ENCODE measurements at places on chromosomes 12 and 14.
A peak's percentile ranks its signal among the peaks of the same experiment; 100 is the strongest.

DNA sequence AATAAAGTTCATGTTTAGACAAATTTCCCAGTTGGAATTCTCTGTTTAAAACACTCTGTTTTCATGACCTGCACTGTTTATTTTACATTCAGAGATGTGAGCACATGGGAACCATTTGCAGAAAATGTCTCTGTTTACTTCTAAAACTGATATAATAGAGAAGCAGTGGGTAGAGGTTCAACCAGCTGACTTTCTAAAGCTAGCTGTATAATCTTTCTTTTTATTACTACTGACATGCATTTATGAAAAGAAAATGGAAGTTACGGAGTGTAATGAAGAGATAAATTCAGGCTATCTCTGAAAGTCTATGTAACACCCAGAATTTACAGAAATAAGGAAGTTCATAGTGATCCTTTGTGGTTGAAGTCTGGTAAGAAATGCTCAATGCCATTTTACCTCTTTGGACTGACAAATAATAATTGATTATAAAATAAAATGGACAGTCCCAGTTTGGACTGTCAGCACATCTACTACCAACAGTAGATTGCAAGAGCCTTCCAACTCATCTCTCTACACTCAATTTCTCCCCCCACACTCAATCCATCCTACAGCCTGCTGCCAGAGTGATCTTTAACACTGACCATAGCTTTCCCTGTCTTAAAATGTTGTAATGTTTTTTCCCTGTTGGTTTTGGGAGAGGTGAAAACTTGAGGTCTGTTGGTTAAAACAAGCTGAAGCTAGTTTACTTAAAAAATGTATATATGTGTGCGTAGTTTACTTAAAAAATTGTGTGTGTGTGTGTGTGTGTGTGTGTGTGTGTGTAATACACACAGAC is 137.4 kb downstream of the AEBP2 start:
- no peak for DNase-seq

DNA sequence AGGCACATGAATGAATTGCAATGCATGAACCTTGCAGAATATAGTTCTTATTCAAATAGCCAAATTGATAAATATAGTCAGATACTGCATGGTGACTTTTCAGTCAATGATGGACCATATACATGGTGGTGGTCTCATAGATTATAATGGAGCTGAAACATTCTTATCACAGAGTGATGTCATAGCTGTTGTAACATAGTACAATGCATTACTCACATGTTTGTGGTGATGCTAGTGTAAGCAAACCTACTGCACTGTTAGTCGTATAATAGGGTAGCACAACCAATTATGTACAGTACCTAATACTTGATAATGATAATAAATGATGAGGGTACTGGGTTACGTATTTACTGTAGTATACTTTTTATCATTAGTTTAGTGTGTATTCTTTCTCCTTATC is 280.3 kb downstream of the BCAT1 start:
- DNase-seq: no peak

GRCh38 chr14:56989359-56989758 is 179.1 kb upstream of the OTX2 start:
- no peak for DNase-seq

GRCh38 chr12:109436188-109436560 is 40.9 kb downstream of the KCTD10 start:
- DNase-seq: no peak

DNA sequence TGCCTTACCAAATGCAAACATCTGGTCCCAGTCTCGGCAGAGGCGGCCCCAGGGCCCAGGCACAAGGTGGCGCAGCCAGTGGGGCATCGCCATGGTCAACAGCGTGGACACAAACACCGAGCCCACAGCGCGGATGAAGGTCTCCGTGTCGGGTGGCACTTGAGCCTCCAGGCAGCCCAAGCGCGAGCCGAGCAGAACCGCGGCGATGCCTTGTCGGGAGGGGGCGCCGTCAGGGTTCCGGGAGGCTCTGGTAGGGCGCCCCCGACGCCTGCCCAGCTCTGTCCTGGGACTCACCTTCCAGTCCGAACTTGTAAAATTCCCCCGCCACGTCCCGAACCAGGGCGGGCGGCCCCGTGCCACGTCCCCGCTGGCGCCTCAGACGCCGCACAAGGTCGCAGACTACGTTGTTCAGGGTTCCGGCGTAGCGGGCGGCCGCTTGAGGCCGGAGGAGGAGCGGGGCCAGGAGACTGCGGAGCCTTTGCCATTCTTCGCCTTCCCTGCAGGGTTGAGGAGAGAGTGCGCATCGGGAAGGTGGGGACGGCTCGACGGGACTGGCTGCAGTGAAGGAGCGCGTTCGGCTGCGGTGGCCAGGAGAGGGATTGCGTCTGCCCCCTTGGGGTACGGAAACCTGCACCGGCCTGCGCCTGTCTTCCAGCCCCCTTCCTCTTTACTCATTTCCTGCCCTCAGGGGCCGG is 1.7 kb downstream of the CYP27B1 start:
- DNase-seq: peak; percentile 66

DNA sequence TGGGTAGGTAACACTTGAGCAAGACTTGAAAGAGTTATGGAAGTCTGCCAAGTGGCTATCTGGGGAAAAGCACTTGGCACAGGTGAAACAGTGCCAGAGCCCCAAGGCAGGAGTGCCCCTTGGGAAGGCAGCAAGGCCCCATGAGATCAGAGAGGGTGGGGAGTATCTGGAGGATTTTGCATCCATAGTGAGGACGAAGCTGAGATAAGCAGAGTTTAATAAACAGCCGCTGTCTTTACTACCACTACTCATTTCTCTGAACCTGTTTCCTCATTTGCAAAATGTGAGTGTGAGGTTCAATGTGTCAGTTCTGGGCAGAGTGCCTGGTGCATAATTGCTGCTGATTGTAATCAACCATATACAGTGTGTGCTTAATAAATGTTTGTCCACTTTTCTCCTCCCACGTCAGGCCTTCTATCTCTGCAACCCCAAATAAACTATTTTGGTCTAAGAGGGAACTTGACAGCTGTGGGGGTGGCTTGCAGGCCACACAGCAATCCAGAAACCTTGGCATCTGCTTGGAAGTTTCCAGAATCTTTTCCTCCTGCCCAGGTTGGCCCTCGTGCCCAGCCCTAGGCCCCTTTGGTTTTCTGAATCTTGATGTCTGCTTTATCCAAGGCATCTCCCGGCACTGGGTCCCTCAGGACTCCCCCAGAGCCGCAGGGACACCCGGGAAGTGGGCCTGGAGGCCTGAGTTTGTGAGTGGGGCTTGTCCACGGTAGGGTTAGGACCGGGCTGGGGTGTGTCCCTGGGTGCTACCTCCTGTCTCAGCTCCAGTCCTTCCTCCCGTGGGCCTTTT is 4.5 kb downstream of the ABCB9 start:
- no peak for DNase-seq

DNA sequence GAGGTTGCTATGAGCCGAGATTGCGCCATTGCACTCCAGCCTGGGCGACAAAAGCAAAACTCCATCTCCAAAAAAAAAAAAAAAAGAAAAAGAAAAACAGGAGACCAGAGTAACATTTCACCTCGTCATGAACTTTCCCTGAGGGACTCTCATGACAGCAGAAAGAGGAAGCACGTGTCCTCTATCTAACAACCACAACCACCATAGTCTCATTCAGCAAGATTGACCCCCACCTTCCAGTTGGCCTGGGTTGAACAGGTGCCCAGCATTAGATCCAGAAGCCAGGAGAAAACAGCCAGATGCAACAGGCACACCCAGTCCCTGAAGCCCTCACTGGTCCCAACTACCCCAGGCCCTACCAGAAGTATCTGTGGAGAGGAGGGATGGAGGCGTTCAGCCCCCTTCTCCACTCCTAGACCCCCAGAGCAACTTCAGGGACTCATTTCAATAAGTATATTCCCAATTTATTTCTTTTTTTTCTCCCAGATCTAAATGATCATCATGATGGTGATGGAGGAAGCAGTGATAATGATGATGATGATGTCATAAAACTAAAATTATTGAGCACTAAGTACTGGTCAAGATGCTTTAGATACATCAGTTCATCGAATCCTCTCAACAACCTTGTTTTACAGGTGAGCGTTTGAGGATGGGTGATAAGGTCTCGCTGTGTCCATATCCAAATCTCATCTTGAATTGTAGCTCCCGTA is 235.0 kb downstream of the EFCAB11 start:
- DNase-seq: no peak

DNA sequence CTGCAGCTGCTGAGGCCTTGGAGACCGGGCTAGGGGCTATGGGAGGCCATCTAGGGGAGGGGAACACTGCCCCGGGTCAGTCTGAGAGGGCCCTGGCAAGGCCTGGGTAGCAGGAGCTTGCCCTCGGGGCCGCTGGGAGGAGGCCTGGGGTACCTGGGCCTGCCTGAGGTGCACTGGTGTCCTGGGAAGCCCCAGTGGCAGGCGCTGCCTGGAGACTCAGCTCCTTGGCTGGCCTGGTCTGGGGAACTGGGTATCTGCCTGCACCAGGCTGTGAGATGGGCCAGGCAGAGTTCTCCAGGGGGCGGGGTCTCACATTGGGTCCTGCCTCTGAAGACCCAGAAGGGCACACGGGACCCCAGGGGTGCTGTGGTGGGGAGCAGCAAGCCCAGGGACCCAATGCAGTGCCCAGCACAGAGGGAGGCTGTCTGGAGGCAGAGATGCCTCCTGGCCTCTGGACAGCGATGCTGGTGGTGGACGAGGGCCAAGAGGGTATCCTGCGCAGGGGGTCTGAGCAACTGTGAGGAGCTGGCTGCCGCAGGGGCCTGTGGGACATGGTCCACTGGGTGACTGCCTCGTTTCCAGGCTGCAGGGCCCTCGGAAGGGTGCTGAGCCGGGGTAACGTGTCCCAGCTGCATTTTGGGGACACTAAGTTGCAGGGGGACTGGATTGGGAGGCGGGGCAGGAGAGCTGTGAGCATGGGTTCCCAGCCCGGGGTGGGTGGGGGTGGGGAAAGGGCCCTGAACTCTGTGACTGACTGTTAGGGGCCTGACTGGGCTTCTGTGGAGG is 7.4 kb upstream of the MTA1 start:
- DNase-seq: no peak

- DNase-seq: peak; percentile 47
Observed at GRCh38 chr14:61388976-61389576, 67.7 kb downstream of the PRKCH start.

DNA sequence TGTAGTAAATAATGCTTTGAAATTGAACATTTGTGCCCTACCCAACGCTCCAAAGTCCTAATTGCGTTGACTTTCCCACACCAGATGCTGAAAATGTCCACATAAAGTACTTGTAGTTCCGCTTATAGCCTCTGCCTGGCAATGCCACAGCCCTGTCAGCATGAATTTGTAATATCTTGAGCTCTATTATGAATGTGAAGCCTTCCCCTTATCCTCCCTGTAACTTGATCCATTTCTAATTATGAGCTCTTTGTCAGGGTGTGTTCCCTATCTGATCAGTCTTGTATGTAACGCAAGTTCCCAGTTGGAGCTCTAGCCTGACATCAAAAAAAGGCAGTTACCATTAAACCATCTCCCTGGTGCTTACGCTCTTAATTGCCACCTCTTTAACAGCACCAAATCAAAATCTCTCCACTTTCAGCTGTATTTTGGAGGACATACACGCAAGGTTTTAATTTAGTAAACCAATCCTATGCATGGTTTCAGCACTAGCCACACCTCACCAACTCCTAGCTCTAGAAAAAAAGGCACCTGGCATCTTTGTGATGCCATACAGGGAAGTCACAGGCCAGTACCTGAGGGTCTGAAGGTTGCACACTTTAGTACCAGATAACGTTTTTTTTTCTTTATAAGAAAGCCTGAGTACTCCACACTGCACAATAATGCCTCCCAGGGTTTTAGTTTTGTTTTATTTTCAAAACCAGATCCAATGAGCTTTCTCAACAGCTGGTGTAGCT is 69.3 kb downstream of the EEA1 start:
- no peak for DNase-seq

DNA sequence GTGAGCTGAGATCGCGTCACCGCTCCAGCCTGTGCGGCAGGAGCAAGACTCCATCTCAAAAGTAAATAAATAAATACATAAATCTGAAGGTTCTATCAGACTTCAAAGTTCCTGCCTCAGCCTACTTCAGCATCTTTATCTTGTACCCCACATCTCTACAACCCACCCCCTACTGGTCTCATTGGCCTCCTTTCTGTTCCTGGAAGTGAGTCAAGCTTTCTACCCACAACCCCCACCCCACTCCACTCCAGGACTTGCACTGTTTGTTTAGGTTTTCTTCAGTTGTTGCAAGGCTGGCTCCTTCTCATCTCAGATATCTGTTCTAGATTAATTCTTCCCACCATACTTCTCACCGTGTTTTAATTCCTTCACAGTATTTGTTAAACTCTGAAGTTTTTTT is 714 bp upstream of the PSMC6 start:
- DNase-seq: peak; percentile 68

GRCh38 chr12:23947395-23947794 is 2.1 kb downstream of the SOX5 start:
- no peak for DNase-seq

GRCh38 chr12:66052988-66053615 is 77.4 kb downstream of the LLPH start:
- DNase-seq: no peak

- DNase-seq: no peak
Observed at GRCh38 chr14:77988970-77989369, 181.2 kb upstream of the NRXN3 start.

GRCh38 chr12:77609016-77609415 is 221.7 kb upstream of the NAV3 start:
- no peak for DNase-seq

- no peak for DNase-seq
Observed at GRCh38 chr14:105600939-105601359, 74.6 kb downstream of the TMEM121 start.

GRCh38 chr12:50985322-50985721 is 33.0 kb downstream of the HIGD1C start:
- DNase-seq: no peak

- no peak for DNase-seq
Observed at GRCh38 chr12:72511906-72512305, 239.7 kb downstream of the TRHDE start.

GRCh38 chr12:79776111-79776510 is 85.3 kb upstream of the PAWR start:
- DNase-seq: no peak

- peak; percentile 58 for DNase-seq
Observed at GRCh38 chr14:34931206-34931605, 51.6 kb upstream of the SRP54 start.

GRCh38 chr14:81208489-81208888 is 12.3 kb downstream of the GTF2A1 start:
- DNase-seq: no peak

- DNase-seq: no peak
Observed at GRCh38 chr12:117047810-117048584, 51.2 kb downstream of the TESC start.

GRCh38 chr12:78918268-78918667 is 53.7 kb downstream of the SYT1 start:
- no peak for DNase-seq

- no peak for DNase-seq
Observed at GRCh38 chr14:102925646-102926045, 3.2 kb downstream of the AMN start.

Data from activated CD4-positive, alpha-beta T cell treated with anti-CD3 and anti-CD28 coated beads, Interleukin-2, Interleukin-6, amounts not matched to agents 100 ng/mL and 50 ng/mL, durations not matched to agents 16 hours and 8 hours (primary cell).